Osteoblast (primary cell): ENCODE measurements at places on chromosomes 2 and 18. TPM values are rescaled to one million over a fixed set of nuclear protein-coding genes. Genes with fewer than 3 reads are reported as not detected.
A peak's percentile ranks its signal among the peaks of the same experiment; 100 is the strongest.

DNA sequence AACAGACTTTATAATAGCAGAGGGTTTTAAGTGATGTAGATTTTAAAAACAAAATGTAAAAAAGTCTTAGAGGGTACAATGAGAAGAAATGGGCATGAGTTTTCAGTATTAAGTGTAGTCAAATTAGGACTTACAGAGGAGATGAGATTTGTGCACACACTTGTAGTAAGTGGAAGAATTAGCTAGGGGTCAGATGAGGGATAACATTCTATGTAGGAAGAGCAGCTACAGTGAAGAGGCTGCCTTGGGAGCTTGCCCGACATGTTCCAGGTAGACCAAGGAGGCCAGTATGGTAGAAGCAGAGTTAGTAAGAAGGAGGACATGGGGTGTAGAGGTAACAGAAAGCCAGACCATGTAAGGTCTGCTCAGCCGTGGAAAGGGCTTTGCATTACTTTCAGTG lies 189.2 kb upstream of the DSEL start:
- no peak for DNase-seq

- no peak for DNase-seq
Observed at GRCh38 chr2:79530443-79530842, 17.6 kb downstream of the CTNNA2 start.

DNA sequence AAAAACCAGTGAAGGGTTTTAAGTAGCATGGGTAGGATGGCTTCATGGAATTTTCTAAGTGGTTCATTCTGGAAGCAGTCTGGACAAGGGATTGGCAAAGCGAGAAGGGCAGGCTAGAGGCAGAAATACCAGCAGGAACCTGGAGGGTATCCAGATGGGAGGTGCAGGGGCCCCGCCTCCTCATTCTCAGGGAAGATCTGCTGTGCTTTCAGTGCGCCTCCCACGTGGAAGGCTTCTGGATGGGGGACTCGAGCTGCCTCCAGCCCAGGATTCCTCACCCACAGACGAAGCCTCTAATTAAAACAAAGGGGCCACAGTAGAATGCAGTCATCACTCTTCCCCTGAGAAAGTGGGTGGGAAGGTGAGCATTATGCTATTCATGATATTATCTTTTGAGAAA lies 79.8 kb downstream of the VSNL1 start:
- DNase-seq: no peak

Gene CSRNP3
- total RNA-seq: 1.4 and 2.7 TPM in 2 replicates

DNA sequence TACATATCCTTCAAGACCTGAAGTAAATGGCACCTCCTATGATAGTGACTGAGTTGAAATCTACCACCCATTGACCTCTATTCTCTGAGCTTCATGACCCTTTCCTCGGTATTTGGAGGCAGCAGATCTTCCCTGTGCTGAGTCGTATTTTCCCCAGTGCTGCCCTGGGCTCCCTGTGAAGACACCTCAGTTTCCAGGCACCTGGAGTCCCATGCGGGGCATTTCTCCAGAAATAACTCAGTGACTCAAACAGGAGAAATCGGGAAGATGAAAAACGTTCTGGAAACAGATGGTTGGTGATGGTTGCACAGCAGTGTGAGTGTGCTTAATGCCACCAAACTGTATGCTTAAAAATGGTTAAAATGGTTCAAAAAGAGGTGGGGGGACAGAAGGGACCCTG lies 18.0 kb downstream of the SMYD1 start:
- DNase-seq: no peak

Gene IL36G
- total RNA-seq: not detected in 2 replicates

DNA sequence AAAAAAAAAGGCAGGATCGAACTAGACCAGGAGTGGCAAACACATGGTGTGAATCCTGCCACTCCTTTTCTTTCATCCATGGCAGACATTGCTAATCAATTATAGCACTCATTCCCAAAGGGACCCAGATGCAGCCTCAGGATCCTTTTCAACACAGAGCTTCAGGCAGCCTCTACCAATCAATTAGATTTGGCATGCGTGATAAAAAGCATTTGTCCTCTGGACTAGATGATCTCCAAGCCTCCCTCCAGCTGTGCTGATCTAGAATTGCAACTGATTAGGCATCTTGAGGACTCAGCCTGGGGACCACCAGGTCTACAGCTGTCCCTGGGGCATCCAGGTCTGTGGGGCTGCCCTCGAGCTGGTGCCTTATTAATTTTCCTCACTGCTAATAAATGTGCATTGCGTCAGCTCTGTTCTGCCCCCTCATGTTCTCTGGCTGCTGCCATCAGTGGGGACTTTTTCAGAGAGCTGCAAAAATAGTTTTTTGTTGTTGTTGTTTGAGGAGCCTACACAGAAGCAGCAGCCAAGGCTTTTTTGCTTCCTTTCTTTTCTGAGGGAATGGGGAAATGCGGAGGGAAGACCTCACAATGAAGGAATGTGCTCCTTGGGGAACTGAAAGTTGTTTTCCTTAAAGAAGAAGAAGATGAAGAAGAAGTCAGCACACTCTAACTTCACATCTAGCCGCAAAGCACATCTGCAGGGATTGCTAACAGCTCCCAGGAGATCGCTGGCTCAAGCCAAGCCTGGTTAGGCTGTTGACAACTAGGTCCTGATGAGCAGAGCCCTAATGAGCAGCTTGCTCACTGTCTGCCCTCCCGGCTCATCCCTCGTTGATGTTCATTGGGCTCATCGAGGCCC lies 8.8 kb upstream of the ATOH8 start:
- DNase-seq: peak; percentile 88

DNA sequence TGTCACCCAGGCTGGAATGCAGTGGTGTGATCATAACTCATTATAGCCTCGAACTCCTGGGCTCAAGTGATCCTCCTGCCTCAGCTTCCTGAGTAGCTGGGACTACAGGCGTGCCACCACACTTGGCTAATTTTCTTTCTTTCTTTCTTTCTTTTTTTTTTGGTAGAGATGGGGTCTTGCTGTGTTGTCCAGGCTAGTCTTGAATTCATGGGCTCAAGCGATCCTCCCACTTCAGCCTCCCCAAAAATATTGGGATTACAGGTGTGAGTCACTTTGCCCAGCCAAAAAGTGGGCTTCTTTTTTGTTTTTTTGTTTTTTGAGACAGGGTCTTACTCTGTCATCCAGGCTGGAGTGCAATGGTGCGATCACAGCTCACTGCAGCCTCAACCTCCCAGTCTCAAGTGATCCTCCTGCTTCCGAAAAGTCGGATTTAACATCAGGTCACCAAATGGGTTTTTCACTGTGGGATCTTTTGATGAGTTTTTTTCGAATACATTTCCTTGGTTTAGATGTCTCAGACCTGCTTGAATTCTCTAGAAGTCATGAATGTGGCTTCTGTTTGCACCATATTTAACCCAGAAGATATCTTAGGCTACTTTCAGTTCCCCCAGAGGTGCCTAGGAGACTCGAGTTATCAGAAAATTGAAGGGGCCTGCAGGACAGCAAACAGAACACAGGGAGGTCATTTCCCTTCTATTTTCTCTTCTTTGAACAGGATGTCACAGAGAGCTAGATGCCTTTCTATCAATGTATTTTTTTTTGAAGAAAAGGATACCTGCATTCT lies 8.9 kb downstream of the RAB31 start:
- no peak for DNase-seq
